Suppressor macrophage treated with lipopolysaccharide for 1 hour (primary cell): ENCODE measurements at places on chromosomes 5 and 9.

DNA sequence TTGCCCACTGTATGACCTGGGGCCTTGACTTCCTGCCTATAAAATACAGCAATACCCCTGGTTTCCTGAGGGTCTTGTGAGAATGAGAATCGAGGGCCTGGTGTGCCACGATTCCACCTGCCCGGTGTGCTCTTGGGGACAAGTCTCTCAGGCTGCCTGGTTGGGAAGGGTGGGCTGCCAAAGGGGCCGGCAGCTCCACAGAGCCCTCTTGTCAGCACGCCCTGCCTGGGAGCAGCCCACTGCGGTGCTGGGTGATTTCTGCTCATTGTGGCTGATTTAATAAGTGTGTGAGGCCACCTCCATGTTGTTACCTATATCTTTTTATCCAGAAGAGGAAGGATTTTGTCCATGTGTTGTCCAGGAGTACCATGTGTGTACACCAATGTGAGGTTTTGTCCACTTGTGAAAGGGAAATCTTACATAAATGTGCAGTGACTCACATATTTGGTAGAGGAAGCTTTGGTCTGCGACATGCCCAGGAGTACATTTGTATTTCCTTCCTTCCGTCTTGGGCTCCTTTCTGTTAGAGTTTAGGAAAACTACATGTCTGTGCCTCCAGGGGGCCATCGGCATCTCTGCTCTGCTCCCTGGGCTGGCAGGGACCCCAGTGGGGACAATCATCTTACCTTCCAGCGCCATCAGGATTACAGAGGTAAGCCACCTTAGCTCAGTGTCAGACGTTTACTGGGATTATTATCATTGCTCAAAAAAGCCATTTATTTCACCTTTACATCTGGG, 108.6 kb downstream of the PHF2 start:
- no peak for DNase-seq

DNA sequence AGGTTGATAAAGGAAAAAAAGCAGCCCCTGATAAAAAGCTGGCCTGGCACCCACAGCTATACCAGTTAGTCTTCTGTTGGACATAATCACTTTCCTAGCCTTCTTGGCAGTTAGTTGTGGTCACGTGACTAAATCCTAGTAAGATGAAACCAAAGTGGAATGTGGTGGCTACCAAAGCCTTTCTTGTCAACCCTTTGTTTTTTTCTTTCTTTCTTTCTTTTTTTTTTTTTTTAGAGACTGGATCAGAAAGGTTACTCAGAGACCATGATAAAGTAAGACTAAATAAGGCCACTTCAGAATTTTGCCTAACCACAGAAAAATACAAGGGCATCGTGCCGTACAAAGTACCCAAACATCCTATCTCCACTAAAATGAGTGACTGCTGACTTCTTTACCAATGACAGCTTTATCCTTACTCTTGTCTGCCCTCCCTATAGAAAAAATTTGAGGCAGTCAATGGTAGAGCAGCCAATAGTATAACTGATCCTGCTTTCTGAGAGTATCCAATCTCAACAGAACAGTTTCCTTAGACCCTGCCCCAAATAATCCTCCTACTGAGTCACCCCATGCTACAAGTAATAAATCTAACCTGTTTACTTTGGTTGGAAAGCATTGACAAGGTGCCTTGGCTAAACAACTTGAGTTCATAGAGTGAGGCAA, 14.2 kb upstream of the KIF27 start:
- no peak for DNase-seq

GRCh38 chr5:116872986-116873385, 298.4 kb upstream of the SEMA6A start:
- no peak for DNase-seq

- DNase-seq, result no peak
Measured at GRCh38 chr9:32698706-32699277, 63.3 kb upstream of the TAF1L start.

GRCh38 chr9:127390563-127390962, 6.4 kb upstream of the SLC2A8 start:
- DNase-seq, result no peak

GRCh38 chr9:37971691-37972090, 67.8 kb upstream of the SLC25A51 start:
- DNase-seq, result no peak

- no peak for DNase-seq
Measured at GRCh38 chr9:92612292-92612691, 57.6 kb downstream of the IPPK start.

DNA sequence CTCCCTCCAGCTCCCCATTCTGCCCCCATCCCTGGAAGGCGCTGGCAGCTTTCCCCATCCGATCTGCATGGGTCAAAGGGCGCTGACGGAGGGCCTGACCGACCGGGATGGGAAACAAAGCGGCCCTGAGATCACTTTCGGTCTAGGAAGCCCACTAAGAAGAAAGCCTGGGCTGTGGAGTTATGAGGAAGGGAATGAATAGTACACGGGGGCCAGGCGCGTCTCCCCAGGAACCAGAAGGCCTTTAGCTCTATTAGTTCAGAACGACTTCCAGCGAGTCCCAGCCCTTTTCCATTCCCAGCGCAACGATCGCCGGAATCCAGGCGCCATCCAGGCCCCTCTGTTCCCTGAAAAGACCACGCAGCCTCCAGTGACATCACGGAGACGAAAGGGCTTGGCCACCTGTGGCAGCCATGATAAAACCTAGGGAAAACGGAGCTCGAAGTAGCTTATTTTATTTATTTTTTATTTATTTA, 70.1 kb upstream of the CCDC180 start:
- no peak for DNase-seq

GRCh38 chr9:88706193-88707113, 171.5 kb downstream of the NXNL2 start:
- DNase-seq, result no peak

DNA sequence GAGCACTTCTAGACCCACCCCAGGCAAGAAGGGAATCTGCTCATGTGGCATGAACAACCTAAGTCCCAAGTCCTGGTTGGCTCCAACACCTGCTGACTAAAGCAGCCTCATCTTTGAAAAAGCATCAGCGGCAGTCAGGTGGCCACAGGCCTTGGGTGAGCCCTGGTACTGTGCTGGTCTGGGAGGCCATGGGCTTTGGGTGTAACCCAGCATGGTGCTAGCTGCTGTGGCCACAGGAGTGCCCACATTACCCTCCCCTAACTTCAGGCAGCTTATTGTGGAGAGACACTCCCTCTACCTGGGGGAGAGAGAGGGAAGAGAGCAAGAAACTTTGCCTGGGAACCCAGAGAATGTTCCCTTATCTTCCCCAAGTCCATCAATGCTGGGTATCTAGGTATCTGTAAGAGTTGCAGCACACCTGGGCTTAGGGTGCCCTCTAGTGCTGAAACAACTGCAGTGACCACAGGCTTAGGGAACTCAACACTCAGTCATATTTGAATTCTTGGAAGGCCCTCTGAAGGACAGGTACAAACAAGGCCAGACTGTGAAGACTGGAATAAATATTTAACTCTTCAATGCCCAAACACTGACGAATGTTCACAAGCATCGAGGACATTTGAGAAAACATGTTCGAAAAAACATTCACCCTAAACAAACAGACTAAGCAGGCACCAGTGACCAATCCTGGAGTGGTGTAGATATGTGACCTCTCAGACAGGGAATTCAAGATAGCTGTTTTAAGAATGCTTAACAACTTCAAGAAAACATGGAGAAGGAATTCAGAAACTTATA, 69.9 kb upstream of the OR2K2 start:
- DNase-seq, result no peak

DNA sequence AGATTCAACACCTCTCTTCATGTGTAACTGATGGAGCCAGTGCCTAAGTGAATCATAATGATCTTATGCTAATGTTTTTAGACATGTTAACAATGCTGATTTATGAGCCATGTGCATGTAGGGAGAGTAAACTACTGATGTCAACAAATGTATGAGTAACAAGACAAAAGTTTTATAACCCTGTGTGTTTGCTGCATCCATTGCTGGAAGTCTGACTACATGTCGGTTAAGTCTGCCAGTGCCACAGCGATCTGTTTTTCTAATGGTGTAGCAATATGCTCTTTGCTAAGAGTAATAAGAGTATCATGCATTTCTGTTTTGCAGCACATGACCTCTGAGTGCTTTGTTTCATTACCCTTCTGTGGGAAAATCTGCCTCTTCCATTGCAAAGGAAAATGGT, 26.4 kb upstream of the TMOD1 start:
- no peak for DNase-seq

DNA sequence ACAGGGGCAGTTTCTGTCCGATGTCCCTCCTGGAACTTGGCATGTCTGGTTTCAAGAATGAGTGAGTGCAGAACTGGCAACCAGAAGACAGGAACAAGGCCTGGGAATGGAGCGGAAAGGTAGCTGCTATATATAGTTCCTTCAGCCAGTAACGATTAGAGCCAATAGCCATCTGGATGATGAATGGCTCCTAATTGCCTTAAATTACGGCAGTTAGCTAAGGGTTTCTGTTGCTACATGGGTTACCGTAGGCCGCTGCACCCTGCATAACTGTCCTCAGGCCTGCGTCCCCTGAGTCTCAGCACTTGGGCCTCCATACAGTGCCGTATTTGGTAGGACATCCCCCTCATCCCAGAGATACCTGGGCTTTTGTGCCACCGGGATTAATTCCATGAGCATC, 29.4 kb downstream of the WWC1 start:
- DNase-seq, result no peak

GRCh38 chr9:93003552-93004407, 54.7 kb upstream of the SUSD3 start:
- peak; percentile 62 for DNase-seq

- no peak for DNase-seq
Measured at GRCh38 chr9:137369061-137369787, 53.7 kb downstream of the EXD3 start.

- DNase-seq, result no peak
Measured at GRCh38 chr5:179375236-179375685, 30.0 kb upstream of the ADAMTS2 start.

GRCh38 chr5:134620634-134621033, 12.0 kb downstream of the SAR1B start:
- DNase-seq, result no peak

DNA sequence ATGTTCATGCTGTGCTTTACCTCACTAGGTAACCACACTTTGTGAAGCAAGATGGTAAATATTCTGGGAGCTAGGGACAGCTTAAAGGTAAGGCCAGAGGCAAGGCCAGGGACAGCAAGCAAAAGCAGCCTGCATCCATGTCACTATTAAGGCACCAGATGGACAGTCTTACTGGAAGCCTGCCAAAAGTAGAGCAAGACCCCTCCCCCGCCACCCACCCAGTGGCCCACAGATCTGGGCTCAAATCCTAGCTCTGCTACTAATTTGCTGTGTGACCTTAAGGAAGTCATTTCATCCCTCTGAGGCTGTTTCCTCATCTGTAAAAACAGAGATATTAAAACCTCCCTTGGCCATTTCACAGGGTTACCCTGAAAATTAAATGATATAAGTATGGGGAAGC, 13.2 kb upstream of the ERMP1 start:
- DNase-seq, result no peak

DNA sequence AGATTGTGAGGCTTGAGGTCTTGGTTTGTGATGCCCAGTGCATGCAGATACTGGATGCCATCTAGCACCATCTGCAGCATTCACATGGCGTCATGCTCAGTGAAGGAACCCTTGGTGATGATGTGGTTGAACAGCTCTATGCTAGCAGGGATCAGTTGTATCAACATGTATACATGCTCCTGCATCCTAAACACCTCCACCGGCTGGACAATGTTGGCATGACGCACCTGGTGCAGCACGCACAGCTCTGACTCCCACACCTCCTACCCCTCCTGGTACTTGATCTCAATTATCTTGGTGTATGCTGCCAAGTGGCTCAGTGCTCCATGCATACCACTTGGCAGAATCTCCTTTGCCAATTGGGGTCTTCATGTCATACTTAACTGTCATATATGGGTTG, 49.1 kb downstream of the MTREX start:
- DNase-seq, result no peak

GRCh38 chr5:150410524-150411244, 2.0 kb downstream of the CD74 start:
- DNase-seq, result peak; percentile 84

- DNase-seq, result no peak
Measured at GRCh38 chr5:128494516-128494915, 43.5 kb downstream of the FBN2 start.

- no peak for DNase-seq
Measured at GRCh38 chr5:62299101-62299500, 6.9 kb upstream of the KIF2A start.

GRCh38 chr9:109969011-109969410, 189.0 kb downstream of the PALM2AKAP2 start:
- DNase-seq, result no peak

DNA sequence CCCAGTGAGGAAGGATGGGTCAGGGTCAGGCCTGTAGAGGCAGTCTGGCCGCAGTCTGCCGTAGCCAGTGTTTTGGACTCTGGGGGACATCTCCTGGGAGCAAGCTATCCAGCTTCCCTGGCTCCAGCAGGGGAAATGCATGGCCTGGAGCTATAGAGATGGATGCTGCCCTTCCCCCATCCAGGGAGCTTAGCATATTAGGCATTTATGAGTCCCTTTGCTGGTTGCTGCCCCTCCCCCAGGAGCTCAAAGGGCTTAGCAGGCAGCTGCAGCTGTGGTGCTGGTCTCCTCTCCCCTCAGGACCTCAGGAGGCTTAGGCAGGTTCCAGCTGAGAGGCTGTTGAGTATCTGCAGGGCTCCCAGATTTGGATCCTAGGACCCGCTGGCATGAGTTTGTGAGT, 1158.7 kb downstream of the DTWD2 start:
- DNase-seq, result no peak

DNA sequence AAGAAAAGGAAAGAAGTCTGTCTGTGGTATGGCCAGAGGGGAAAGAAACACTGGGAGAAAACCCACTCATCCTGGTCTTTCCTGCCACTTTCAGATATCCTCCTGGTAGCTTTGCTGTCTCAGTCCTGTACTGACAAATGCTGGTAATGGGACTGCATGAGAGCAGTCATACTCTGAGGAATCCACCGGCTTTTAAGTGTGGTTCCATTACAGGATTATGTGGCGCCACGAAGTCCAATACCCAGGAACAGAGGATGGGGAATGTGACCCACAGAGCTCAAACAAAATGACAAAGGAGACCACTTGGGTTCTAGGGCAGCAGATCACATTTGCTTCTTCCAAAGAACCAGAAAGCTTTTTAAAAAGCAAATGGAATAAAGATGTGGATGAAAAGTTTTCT, 26.3 kb upstream of the FBP1 start:
- DNase-seq, result no peak

- DNase-seq, result no peak
Measured at GRCh38 chr5:51810592-51810991, 427.3 kb downstream of the ISL1 start.

GRCh38 chr9:127919253-127919815, 2.5 kb upstream of the ST6GALNAC4 start:
- peak; percentile 95 for DNase-seq

- peak; percentile 18 for DNase-seq
Measured at GRCh38 chr5:60223342-60223741, 329.8 kb upstream of the PDE4D start.

GRCh38 chr9:70553707-70554673, 139.5 kb upstream of the KLF9 start:
- peak; percentile 68 for DNase-seq

DNA sequence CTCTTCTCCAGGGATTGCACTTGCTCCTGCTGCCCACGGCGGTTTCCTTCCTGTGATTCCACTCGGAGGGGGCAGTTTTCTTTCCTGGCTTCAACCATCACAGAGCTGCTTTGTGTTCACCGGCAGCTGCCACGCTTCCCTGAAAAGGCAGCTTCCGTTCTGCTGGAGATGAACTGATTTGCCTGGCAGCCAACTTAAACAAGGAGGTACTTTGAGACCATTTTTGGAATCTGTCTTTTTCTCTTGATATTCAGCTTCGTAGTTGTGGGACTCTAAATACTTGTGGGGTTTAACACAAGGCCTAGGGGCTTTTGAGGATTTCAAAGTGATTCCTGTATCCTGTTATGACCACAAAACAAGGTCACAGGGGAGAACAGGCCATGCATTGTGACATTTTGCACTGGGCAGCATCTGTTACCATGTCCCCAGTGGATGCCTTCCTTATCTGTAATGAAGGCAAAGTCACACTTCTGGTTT, 192.0 kb downstream of the MTRR start:
- no peak for DNase-seq
